Stimulated activated CD4-positive, alpha-beta T cell treated with anti-CD3 and anti-CD28 coated beads, Interleukin-4, amount 100 ng/mL, for 4 hours (primary cell): ENCODE measurements at places on chromosomes 12 and 14.
A peak's percentile ranks its signal among the peaks of the same experiment; 100 is the strongest.

DNA sequence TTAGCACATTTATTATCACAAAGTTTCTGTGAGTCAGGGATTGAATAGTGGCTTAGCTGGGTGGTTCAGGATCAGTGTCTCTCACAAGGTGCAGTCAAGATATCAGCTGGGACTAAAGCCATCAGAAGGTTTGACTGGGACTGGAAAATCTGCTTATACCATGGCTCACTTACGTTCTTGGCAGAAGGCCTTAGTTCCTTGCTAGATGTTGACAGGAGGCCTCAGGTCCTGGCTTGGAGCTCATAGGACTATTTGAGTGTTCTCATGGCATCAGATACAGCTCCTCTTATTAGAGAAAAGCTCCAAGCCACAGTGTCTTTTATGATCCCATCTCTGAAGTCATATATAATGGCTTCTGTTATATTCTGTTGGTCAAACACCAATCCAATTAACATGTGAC is 127.3 kb downstream of the SLC6A15 start:
- DNase-seq, result no peak

GRCh38 chr14:52075371-52075770 is 6.5 kb upstream of the NID2 start:
- DNase-seq, result no peak

DNA sequence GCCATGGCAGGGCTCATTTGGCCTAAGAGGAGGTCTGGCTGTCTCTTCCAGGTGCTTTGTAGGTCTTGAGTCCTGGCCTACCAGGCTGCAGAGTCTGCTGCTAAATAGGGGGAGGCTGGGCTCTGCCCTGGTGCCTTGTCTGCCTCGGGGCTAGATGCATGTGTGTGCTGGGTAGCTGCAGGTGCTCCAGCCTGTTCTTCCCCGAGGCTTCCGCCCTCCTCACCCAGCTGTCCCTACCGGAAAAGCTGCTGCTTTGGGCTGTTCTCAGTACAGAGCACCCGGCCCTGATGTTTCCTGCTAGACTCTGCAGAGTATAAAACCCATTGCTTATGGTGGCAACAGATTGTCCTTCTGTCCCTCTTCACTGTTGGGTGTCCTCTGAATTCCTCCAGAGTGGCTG is 37.7 kb downstream of the RAB35 start:
- no peak for DNase-seq

DNA sequence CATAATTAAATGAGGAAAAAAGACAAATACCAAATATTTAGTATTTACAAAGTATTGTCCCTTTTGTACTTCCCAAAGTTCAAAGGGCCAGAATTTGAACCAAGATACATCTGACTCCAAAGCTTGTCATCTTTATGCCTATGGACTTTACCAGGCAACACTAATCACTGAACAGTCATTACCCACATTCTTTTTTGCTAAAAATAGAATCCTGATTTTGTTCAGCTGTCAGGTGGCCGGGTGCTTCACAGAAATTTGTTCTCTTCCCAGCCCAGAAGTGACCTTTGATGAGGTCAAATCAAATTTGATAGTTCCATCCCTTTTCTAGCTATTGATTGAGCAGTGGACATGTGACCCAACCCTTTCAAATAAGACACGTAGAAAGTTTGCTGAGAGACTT is 121.6 kb downstream of the LLPH start:
- DNase-seq, result no peak

- no peak for DNase-seq
Observed at GRCh38 chr12:85825746-85826145, 10.5 kb downstream of the RASSF9 start.

DNA sequence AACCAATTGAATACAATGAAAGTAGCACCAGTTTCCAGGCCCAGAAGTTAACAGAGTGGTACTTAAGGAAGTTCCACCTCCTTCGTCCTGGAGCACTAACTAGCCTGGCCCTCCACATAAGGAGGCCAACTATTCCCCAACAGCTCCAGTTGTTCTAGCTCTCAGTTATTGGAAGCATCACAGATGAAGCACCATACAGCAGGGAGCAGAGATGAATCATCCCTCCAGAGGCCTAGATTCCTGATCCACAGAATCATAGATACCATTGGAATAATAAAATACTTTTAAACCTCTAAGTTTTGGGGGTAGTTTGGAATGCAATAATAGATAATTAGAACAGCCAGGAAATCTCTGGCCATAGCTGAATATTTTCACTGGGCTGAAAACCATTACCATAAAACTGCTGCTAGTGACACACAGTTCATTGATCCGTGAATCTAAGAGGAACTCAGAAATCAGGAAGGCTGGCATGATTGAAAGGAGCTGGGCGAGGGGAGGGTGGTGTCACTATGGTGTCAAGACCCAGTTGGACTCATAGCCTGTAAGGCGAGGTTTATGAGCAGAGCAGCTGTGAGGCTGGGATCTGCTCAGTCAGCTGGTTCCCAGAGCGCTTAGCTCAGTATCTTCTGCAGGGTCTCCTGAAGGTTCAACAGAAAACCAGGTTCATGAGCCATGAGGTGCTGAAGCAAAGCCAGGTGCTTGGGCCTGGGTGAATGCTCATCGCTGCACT is 371.4 kb upstream of the TMTC1 start:
- no peak for DNase-seq

GRCh38 chr14:67622675-67623074 is 3.0 kb downstream of the ARG2 start:
- DNase-seq, result no peak

GRCh38 chr12:2892246-2892645 is 1.6 kb downstream of the TULP3 start:
- DNase-seq, result no peak

DNA sequence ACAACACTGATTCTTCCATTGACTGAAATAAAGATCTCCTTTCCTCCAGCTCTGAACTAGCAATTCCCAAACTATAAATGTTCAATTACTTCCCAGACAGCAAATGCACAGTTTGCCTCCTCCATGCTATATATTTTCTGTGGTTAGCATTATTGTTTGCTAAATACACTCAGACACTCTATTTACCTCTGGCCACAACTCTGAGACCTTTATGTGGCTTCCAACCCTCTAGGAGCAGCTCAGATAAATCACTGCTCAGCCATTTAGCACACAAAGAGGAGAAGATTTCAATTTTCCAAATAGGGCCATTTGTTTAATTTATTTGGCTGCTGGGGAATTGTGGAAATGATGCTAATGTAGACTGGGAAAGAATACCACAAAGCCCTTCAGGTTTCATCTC is 202.0 kb downstream of the SPTSSA start:
- DNase-seq, result no peak

GRCh38 chr14:33123281-33123680 is 184.6 kb downstream of the NPAS3 start:
- no peak for DNase-seq

DNA sequence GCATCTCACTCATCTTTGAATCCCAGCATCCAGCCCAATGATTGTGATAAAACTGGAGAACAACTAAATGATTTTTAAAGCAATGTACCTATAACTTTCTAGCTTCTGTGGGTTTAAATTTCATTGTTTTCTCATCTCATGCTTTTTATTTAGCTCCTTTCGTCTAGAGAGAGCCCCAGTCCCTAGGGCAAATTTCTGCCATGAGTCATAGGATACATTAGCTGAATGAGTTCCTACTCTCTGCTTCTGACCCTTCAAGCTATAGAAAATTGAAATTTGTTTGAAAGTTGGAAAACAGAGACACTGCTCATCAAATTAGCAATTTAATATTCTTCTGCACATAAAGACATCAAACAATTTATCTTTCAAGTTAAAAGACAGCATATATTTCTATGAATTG is 113.9 kb downstream of the KIF21A start:
- no peak for DNase-seq

GRCh38 chr14:79274641-79275291 is 936.5 kb downstream of the DIO2 start:
- DNase-seq, result no peak

DNA sequence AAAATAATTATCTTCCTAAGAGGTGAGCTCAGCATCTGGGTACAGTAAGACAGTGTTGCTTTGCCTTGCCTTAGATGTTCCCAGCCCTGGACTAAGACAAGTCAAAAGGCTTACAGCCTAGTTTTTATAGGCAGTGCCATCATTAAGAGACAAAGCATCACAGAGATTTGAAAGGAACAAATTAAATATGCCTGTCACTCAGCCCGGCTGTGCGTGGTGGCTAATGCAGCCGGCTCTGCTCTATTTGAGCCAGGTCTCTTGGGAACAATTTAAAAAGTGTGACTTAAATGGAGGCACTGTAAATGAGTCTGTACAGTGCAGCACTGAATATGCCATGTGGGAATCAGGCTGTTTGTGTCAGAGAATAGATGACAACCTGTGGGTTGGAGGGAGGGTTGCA is 1687.4 kb upstream of the FLRT2 start:
- no peak for DNase-seq

DNA sequence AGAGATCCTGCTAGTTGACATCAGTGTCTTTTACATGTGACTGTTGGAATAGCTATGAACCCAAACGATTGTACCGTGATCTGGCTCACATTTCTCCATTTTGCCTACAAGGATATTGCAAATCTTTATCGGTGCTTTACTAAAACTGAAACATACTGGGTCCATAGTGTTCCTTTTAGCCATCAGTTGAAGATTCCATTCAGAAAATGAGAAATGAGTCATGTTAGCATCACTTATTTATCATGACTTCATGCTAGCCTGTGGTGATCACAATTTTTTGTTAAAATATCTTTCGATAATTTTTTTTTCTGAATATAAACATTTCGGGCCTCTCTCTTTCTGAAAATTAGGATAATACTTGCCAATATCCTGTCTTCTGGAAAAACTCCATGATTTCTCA is 210.3 kb downstream of the EGLN3 start:
- DNase-seq, result no peak

DNA sequence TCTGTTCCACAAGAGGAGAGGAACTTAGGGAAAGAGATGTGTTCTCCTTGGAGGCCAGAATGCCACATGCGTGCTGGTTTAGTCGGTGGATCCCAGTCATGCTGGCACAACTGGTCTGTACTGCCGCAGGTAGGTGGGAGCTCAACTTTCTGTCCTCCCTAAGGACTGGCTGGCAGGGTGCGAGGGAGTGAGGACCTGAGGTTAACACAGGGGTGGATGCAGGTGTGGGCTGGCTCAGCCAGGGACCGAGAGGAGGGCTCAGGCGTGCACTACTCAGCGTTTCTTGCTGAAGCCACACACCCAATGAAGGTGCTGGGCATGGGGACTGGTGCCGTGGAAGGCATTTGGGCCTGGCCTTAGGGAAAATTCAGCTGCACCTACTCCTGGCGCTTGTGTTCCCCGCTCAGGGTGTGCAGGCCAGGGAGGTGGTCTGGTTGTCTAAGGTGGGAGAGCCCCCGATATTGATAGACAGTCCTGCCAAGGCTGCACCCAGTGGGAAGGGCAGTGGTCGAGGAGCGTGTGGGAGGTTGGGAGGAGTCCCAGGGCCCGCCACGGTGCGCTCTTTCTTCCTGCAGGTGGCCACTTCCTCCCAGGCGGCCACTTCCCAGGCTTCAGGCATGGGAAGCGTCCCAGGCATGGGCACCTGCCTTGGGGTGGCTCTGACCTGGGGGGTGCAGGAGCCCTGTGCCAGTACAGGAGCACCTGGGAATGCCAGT is 138.4 kb downstream of the ADGRD1 start:
- no peak for DNase-seq

GRCh38 chr14:68792979-68793733 is at the start of gene ZFP36L1:
Gene ZFP36L1 (minus strand): TSS chr14:68793067. CDS start chr14:68792938, 129 bp downstream.
- peak; percentile 83 for DNase-seq
